Renal cortex interstitium (tissue), 15 donors: ENCODE measurements at places on chromosomes 1 and 21.

DNA sequence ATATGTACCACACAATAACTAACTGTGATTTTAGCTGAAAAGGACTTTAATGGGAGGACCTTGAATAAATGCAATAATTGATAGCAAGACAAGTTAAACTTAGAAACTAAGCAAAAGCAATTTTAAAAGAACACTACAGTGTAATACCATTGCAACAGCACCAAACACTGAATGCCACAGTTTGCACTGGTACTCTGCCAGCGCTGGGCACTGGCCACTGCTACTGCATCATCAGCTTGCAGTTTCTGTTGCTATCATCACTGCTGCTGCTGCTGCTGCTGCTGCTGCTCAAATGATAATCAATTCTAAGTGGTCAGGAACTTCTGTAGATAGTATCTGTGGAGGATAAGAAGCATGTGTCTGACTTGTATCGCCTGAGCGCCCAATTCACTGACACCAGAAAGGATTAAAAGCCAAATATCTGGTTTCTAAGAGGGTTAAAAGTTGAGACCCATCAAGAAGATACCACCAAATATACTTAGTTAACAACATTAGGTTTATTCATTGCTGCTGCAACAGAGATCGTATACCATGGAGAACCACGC lies 306.9 kb downstream of the LRRC40 start:
- DNase-seq = no peak

GRCh38 chr1:194658090-194658439 lies 1471.7 kb upstream of the B3GALT2 start:
- no peak for DNase-seq

DNA sequence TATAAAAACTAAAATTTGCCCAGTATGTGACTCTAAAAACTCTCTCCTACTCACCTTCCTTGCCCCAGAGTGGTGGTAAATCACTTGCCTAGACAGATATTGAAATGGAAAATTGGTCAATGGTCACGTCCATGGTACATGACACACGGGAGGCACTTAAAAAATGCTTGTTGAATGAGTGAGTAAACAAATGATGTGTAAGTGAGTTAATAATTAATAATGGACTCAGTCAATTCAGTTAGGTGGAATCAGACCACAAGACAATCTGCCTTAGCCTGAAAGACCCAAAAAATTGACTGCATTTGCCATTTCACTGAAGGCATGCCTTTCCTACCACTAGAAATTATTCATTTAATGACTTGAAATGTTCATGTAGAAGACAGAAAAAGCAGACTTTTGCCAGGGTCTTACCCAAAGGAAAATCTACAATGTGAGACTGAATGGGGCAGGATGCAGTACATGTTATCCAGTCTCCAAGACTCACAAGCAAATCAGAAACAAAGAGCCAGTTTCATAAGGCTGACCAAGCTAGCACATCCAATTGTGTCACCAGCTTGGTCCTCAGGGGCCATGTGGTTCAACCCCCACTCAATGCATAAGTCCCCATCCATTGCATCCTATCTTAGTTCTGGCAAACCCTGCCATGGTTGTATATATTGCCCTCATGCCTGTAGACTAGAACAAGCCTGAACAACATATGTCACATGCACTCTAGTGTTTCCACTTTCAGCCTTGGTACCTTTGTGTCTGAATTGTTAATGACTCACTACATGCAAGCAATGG lies 73.6 kb downstream of the TBX15 start:
- DNase-seq = no peak

GRCh38 chr21:42431196-42431595 lies 27.5 kb downstream of the UBASH3A start:
- no peak for DNase-seq

- no peak for DNase-seq
Measured at GRCh38 chr1:21449906-21450305, 10.0 kb downstream of the NBPF3 start.

DNA sequence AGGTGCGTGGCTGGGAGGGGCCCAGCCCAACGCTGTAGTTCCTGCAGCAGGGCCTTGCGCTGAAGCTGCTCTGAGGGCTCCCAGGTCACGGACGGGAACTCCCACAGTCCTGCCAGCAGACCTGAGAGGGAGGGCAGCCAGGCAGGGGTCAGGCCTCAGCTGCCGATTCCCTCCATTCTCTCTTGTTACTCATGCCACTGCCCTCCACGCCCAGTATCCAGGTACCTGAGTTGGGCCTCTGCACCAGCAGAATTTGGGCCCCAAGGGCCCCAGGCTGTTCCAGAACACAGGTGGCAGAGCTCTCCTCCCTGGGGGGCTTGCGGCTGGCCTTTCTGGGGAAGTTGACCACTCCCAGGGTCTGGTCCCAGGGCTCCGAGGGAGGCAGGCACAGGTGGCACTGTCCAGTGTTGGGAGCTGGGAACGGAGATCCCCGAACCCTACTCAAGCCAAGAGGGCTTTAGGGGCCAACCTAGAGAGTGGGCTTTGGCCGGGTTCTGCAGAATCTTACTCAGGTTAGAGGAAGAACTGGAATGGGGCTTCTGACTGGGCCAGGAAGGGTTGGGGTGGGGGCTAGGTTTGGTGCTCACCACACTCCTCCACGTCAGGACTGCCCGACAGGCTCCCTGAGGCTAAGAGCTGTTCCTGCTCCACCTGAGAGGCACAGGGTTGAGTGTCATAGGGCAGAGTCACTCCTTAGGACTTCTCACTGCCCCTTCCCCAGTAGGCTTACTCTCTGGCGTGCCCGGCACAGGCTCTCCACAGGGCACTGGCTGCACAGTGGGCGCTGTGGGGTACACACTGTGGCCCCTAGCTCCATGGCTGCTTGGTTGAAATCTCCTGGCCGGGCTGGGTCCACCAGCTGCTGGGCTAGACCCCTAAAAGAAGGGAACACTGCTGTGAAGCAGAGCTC lies 5.0 kb downstream of the HPDL start:
- DNase-seq = no peak

DNA sequence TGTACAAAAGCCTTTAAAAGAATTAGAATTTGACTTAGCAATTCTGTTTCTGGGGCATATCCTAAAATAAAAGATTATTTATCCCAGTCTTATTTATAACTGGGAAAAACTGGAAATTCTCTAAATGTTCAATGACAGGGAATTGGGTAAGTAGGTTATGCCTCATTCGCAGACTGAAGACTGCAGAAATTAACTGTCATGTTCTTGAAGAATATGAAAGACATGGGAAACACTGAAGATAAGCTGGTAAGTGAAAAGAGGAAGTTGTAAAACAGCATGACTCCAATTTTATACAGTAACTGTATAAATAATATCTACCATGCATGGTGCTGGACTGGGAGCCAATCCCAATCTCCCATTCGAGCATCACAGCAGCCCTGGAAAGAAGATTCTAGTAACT lies 50.6 kb upstream of the SLC2A1 start:
- DNase-seq = no peak

DNA sequence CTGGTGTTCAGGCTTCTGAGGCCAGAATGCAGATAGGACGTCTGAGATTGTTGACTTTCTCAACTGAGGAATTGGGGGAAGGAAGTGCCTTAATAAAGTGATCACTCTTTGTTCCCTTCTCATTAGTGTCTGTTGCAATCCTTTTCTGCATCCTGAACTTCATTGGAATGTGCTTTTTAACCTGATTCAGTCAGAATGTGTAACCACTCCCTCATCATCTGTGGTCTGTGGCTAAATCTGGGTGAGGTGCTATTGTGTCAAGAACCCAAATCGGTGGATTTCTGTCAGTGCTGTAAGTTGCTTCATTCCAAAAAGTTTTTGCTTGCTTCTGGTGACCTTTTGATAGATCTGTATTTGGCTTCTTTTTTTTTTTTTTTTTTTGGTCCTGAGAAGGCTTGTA lies 38.2 kb downstream of the ARID1A start:
- no peak for DNase-seq

DNA sequence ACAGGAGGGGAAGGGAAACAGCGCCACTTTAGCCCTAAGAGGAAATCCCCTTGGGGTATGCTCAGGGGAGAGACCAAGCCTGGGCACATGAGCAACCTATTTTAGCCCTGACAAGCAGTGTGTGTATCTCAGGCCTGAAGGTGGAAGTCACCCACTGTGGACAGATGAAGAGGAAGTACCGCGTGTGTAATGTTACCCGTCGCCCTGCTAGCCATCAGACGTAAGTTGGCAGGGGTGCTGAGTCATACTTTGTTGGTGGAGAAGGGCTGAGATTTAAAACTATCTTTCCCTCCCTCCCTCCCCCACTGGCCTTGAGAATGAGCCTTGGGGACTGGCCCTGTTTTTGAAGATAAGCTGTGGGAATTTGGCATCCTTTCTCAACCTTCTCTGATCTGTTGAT lies 11.2 kb downstream of the AGO1 start:
- no peak for DNase-seq

GRCh38 chr1:43065616-43066399 lies 106.3 kb downstream of the EBNA1BP2 start:
- no peak for DNase-seq

DNA sequence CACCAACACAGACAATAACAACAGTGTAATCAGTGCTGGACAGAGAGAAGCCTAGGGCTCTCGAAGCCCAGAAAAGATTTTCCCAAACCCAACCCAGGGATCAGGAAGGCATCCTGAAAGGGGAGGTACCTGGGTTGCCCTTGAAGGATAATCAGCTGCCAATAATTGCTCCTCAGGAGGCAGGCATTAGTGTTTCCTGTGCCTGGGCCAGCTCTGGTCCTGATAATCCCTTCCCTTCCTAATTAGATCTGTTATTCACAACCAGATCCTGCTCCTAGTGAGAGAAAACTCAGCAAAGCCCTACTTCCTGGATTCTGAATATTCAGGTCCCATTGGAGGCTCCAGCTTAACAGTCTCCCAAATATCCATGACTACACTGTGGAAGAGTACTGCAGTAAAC lies 117.4 kb downstream of the DMRTA2 start:
- no peak for DNase-seq

DNA sequence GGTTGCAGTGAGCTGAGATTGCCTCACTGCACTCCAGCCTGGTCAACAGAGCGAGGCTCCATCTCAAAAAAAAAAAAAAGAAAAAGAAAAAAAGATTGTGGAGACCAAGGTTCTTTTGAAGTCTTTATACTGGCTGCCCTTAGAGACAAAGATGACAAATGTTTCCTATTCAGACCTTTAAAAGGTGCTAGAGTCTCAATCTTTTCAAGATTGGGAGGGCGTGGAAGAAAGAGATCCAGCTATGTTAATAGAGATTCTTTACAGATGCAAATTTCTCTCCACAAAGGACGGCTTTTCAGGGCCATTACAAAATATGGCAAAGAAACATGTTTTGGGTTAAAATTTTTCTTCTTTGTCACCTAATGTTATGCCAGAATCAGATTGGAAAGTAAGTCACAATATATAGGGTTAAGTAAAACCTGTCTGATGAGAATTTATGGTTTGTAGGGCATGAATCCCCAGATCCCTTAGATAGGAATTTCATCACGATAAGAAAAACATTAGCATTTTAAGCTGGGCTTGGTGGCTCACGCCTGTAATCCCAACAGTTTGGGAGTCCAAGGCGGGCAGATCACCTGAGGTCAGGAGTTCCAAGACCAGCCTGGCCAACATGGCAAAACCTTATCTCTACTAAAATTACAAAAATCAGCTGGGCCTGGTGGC lies 13.0 kb upstream of the MORC3 start:
- DNase-seq = no peak

- DNase-seq = no peak
Measured at GRCh38 chr1:112472142-112472541, 36.6 kb upstream of the WNT2B start.

GRCh38 chr1:39178541-39179431 lies 25.7 kb upstream of the MACF1 start:
- no peak for DNase-seq

DNA sequence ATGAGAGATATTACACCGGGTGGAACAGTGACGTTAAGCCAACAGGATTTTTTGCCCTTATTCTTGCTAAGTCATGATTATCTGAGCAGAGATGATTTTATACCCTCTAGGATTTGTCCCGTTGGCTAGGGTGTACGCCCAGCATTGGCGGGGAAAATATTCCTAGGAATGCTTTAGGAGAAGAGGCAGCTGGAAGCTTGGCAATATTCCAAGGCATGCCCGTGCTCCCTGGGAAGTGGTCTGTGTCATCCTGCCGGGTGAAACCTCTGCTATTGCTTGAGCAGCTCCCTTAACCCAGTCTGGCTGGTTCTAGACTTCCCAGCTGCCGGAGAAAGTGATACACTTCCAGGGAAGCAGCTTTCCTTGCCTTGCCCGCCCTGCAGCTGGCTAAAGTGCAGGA lies 16.2 kb downstream of the CHRNB2 start:
- no peak for DNase-seq

GRCh38 chr1:162212713-162213112 lies 143.2 kb downstream of the NOS1AP start:
- DNase-seq = no peak

DNA sequence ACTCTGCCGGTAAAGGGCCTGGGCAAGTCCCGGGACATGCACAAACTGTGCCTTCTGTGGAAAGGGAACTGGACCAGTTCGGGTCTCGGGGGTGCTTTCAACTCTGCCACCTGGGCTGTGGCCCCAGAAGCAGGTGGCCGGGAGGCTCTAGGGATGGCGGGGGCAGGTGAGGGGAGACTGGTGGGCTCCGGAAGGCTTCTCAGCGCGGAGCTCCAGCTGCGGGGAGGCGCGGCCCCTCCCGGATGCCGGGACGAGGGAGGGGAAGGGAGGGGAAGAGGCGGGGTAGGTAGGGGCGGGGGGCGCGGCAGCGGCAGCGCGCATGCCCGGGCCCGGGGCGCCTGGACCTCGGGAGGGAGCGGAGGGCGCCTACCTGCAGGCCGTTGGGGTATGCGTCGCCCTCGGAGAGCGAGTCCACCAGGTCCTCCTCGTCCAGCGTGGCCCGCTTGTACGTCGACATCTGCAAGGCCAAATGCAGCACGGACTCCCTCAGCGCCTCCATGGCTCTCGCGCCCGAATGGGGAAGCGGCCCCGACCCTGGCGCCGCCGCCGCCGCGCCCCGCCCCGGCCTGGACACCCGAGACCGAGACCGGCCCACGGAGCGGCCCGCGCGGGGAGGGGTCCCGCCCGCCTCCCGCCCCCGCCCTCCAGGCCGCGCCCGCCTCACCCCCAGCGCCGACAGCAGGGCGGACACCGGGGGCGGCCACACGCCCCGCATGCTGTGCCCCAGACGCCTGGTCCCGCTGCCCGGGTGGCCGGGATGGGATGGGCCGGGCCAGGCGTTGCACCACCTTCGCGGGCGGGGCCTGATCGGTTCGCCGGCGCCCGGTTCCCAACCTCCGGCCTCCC lies at the start of gene ECE1:
TSS of gene ECE1 (minus strand) at position 764 of the 846 bp plus-strand sequence. CDS start at position 715, 49 bp downstream.
- no peak for DNase-seq

GRCh38 chr1:229108598-229109201 lies 162.2 kb upstream of the RAB4A start:
- peak; percentile 57 for DNase-seq

GRCh38 chr1:19274636-19275035 lies 13.9 kb downstream of the AKR7A3 start:
- DNase-seq = no peak

DNA sequence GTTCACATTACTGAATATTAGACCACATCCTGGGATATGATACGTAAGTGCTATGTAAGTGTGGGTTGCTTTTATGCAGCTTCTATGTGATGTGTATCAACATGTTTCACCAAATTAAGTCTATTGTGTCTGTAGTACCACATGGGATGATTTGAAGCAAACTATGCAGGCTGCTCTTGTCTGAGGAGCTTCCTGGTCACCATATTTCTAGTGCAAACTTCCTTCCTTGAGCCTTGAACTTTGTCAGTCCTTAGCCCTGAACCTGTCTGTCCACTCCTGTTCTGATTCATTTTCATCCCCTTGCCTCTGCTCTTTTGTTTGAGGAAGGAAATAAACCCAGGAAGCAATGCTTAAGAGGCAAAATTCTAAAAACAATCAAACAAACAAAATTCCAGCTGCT lies 117.5 kb upstream of the VANGL1 start:
- DNase-seq = no peak

GRCh38 chr1:235240960-235241359 lies 79.9 kb upstream of the RBM34 start:
- DNase-seq = no peak
